ENCODE measurements at places on chromosomes 7 and 10.

DNA sequence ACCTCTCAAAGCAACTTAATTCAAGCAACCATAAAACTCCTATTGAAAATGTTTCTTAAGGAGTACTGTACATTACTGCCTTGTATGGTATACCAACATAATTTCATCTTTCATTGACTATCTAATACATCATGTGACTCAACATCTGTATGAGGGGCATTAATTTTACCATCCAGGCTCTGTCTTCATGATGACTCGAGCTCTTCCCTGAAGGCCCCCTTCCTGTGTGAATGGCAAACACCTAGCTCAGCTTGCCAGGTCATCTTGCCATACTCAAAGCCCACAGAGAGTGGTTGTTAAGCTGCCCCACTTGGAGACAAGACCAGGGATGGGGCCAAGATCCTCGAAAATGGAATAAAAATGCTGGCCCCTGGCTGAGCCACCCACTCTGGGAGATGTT, 82.4 kb downstream of the SGMS1 start:
- DNase-seq: no peak

DNA sequence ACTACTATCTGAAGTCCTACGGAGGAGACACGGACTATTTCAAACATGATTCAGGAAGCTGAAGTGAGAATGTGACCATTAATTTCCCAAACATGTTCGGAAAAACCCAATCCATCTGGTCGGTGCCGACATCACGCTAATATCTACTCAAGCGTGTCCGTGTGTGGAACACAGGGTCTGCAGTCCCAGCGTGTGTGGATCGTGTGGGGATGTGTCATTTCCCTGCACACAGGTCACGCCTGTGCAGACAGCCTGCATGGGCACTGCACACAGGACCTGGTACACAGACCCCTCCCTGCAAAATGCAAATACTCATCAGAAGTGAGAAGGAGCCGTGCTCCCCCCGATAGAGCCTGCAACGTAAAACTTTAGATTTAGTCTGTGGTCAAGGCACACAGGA, 57.8 kb downstream of the CARD11 start:
- DNase-seq: no peak

GRCh38 chr7:23247046-23247602, 549 bp downstream of the GPNMB start:
- DNase-seq: peak; percentile 47

- DNase-seq: no peak
These were observed 33.7 kb downstream of the CTTNBP2 start for GRCh38 chr7:117839507-117839906.

GRCh38 chr10:8962249-8962648, 907.8 kb downstream of the GATA3 start:
- DNase-seq: no peak

- DNase-seq: peak; percentile 99
These were observed at the start of gene ZNF503 for GRCh38 chr10:75401569-75402485. Gene ZNF503 (minus strand): TSS chr10:75401764. CDS start chr10:75401419, 345 bp downstream.

GRCh38 chr10:24349379-24350001, 140.6 kb downstream of the KIAA1217 start:
- peak; percentile 66 for DNase-seq

GRCh38 chr7:42692621-42693020, 219.2 kb downstream of the C7orf25 start:
- no peak for DNase-seq

DNA sequence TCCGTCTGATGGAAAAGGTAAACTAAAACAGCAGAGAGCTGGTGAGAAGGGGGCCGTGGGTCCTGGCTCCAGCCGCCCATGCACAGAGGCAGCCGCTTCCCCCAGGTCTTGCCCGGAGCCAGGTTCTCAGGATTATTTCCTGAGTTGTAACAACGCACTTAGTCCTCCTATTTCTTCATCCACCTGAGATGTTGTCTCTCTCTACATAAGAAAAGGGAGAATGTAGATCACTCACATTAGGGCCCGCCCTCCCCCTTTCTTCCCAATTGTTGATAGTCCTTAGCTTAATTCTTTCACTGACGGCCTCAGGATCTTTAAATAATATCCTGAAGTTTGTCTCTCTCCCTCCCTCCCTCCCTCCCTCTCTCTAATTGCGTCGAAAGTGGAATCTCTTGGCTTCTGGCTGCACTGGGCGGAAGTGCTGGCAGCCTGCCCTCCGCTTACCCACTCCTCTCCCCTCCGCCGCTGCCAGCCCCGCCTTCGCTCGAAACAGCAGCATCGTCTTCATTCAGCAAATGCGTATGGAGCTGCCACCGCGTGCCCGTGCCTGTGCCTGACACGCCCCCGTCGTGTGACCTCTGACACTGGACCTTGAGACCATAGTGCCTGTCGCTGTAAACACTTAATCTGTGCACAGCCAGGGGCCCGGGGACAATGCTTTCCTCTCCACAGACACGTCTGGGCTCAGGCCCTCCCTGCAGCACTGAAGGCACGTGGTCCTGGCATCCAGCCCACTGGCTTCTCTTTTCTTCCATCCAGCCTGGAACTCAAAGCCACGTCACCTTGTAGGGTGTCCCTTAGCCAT, 174.5 kb upstream of the PPP2R2D start:
- DNase-seq: peak; percentile 80

DNA sequence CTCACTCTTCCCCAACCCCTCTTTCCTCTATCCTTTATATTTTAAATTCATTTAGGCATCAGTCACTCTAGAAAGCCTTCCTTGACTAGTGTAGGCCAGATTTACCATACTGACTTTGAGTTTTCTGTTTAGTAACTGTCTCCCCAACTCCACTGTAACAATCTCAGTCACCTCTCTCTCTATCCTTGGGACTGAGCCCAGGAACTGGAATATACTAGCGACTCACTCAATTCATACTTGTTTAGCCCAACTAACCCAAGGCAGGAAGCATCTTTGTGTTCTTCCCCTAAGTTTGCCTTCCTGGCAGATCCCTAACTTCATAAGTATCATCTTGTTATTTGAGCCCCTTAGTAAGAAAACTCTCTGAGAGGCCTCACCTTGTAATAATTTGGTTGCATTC, 19.1 kb downstream of the PLCE1 start:
- no peak for DNase-seq

DNA sequence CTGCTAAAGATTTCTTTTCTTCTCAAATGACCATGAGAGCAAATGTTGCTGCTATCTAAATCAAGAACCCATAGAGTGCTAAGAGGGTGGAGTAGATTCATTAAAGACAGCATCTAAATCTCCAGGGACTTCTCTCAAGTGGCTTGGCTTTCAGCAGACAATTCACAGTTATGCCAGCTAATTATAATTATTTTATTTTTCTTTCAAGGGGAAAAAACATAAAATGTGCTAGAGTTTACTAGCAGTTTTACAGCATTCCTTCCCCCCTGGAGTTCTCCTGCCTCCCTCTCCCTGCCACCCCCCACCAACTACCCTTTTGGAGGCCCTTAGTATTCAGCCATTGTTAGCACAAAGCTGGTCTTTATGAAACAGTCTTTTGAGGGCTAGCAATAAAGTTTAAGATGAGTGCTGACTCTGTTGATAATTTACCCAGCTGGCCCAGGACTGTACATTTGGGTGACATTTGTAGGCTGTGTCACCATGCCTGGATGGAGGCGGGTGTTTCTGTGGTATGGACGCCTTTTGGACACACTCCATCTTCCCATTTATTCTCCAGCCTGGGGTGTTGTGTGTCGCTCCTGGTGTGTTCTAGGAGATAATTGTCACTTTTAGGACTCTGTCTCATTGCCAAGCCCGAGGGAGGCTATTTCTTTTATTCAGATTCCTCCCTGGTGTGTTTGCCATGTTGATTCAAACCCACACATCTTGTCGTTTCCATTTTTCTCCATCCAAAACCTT, 160.2 kb downstream of the CREB5 start:
- DNase-seq: no peak

DNA sequence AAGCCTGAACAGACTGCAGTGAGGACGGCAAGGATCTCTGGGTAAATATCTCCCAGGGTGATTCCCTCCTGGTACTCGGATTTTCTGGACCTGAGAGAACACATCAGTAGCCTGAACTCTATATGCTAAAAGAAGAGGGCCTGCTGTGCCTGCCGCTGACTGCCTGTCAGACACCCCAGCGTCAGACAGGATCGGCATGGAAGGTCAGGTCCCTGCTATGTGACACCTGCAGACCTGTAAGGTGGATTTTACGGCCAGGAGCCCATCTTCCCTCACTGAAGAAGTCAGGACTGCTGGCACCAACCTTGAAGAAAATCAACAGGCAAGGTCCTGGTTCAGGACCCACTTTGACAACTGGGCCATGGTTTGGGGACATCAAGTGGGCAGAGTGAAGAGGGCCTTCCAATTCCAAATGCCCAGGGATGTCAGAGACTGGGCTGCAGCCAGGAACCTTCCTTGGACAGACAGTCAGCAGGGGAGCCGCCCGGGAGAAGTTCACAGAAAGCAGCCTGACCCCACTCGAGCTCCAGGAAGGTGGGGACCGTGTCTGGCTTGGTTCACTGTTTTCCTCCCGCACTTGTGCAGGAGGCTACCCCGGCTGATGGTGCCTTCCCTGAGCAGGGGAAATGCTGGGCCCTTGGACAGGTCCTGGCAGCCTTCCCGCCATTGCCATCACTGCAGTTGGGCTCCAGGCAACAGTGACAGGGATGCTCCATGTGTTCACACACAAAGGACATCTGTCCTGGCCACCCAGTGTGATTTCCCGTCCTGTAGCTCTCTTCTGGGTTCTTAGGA, 91.8 kb upstream of the LANCL2 start:
- no peak for DNase-seq

- no peak for DNase-seq
These were observed 6.4 kb downstream of the ATE1 start for GRCh38 chr10:121921238-121921931.

DNA sequence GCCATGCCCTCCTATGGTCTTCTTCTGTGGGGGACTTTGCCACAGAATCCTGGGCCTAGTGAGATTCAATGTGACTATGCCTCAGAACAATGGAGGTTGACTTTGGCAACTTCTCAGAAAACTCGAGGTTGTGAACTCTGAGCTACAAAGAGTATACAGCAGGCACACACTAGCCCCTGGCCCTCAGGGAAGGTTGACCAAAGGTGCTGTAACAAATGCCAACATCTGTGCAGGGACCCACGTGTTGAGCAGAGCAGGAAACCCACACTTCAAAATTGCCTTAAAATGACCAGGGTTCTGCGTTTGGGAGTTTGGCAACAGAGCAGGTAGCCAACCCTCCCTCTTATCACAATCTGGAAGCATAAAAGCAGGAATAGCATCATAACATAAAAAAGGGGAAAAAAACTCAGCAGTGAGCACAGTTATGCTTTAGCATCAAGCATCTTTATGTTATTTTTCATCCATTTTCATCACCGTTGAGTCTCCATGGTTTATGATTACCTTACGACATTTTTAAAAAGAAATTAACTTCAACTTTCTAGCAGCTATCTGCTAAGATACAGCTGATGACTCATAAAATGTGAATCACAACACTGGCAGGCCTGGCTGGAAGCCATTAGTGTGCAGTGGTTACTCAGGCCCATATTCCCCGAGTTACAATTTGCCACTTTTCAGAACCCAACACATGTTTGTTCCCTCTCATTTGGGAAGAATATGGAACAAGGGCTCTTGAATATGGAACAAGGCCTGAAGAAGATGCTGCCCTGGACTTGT, 11.1 kb downstream of the PRLHR start:
- no peak for DNase-seq

DNA sequence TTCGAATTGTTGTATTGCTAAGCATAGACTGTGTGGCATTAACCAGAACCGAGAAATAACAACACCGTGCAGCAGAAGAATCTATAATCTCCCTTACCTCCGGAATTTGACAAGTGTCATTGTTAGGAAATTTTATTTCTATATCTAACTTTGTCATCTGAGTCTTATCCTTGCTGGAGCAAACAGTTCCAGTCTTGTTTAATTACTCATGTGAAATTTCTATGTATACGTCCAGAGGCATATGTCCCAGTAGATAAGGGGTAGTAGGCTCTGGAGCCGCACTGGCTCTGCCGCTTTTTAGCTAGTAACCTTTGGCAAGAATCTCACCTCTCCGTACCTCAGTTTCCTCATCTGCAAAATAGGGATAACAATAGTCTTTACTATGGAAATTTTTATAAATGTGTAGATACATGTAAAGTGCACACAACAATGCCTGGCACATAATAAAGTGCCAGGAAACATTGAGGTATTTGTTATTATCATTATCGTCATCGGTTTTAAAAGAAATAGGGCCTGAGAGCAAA, 228.6 kb downstream of the VTI1A start:
- no peak for DNase-seq

GRCh38 chr10:9294132-9294663, 1239.7 kb downstream of the GATA3 start:
- DNase-seq: no peak

GRCh38 chr7:30797176-30798040, 26.2 kb downstream of the MINDY4 start:
- DNase-seq: no peak

DNA sequence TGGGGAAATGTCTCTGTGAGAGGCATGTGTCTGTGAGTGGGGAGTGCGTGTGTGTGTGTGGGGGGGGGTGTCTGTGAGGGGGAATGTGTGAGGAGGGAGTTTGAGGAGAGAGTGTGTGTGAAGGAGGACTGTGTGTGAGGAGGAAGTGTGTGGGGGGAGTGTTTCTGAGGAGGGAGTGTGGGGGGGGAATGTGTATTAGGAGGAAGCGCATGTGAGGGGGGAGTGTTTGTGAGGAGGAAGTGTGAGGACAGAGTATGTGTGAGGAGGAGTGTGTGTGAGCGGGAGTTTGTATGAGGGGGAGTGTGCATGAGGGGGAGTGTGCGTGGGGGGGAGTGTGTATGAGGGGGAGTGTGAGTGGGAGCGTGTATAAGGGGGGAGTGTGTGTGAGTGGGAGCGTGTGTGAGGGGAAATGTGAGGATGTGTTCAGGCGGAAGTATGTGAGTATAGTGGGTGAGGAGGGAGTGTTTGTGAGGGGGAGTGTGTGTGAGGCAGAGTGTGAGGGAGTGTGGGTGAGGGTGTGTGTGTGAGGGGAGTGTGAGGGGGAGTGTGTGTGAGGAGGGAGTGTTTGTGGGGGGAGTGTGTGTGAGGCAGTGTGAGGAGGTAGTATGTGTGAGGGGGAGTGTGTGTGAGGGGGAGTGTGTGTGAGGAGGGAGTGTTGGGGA, 21.8 kb upstream of the PTPRN2 start:
- DNase-seq: no peak

DNA sequence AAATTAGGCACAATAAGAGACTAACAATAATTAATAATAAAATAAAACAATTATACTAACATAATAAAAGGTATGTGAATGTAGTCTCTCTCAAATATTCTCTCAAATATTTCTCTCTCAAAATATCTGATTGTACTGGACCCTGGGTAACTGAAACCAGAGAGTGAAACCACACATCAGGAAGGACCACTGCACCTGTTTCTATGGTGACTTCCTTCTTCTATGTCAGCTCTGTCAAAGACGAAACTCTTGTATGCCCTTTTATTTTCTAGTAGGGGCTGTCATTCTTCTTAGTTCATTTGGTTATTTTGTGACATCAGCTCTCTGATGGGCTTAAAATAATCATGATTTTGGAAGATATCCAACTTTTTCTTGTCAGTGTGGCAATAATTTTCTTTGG, 428.0 kb upstream of the TPK1 start:
- no peak for DNase-seq

DNA sequence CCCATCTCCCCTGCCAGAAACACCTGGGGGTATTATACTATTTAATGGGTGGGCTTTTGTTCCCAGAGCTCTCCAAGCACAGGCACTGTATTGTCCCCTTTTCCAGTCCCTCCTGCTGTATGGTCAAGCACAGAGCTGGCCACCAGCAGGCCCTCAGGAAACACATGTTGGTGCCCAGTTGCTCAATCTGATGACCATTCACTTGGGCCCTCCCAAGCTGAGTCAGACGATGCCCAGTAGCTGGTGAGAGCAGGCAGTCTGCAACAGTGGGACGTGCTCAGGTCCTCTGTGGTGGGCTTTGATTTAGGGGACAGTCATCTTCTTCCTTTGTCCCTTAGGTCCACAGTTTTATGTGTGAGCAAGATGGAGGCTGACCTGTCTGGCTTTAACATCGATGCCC, 11.8 kb downstream of the SFXN2 start:
- DNase-seq: no peak
